ENCODE measurements at places on chromosomes 6 and 20.

DNA sequence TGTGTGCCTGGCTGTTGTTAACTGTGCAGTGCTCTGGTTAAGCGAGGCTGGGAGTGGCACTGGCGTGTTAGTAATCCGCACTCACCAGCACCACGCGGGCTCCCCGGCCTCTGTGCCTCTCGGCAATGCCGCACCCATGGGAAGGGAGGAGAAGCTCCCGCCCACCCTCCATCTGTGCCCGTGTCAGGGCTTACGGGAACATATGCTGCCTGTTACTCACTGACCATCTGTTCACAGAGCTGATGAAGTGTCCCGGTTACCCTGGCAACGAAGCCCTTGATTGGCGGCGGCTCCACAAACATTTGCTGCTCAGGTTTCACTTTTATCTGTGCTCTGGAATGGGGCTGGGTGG lies 114.7 kb downstream of the PSMB1 start:
- no peak for DNase-seq

GRCh38 chr6:42962502-42963178 lies 2.1 kb downstream of the GNMT start:
- DNase-seq: no peak

DNA sequence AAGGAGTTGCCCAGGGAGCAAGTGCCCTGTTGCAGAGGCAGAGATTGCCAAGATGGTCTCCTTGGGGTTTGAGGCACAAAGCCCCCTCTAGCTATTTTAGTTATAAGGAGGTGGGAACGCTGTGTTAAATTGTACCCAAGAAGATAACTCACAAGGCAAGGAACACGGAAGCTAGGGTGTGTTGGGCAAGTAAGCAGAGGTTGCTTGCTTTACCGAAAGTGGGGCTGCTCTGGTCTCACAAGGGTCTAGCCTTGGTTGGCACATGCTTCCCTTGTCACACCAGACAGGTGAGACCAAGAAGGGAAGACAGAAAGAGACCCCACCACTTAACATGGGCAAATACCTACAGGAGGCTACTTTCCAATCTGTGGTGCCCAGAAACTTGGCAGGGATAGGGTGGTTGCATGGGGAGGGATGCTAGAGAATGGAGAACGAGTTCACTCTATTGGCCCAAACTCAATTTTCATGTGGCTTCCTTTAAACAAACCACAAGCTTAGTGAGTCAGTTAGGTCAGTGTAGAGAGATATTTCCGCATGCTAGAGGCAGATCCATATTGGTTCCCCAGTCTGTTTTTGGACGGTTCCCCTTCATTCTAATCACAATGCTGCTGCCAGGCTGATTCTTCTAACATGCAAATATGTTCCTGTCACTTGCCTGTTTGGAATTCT lies 42.4 kb downstream of the PLAGL1 start:
- no peak for DNase-seq

- no peak for DNase-seq
Measured at GRCh38 chr6:28751514-28751913, 172.3 kb downstream of the TRIM27 start.

- no peak for DNase-seq
Measured at GRCh38 chr6:34798057-34798456, 6.2 kb downstream of the BLTP3A start.

DNA sequence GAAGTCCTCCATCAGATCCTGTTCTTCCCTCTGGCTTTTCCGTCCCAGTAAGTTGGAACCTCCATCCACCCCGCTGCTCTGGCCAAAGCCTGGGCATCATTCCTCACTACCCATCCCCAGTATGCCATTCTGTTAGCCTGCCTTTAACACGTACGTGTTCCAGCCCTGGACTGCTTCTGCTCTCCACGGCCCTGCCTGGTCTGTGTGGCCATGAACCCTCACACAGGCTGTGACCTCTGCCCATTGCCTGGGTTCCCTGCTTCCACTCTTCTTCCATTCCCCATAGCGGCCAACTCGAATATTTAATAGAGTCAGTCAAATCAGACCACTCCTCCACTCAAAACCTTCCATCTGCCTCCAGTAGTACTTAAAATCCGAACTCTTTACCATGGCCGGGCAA lies 29.4 kb downstream of the RALGAPA2 start:
- DNase-seq: no peak

DNA sequence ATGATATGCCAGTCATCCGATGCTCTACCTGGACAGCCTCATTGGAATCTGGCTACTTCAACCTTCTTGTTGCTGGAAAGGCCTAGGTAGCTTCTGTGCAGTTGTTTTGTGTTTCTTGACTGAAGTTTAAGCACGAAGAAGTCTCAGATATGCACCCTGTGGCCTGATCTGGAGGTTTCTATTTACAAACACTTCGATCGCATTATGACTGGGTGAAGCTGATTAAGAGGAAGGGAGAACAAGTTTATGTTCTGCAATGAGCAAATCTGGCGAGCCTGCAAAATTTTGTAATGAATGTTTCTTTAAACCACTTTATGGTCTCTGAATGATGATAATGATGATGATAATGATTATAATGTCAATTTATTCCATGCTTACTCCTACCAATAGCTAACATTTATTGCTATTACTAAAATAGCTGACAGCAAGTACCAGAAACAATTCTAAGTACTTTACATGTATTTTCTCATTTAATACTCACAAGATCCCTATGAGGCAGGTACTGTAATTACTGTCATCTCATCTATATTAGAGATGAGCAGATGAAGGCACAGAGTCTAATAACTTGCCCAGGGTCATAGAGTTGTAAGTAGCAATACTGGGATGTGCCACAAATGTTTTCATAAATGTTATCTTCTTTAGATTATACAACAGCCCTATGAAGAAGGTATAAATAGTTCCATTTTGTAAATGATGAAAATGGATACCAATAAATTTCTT lies 126.1 kb upstream of the UST start:
- DNase-seq: no peak

DNA sequence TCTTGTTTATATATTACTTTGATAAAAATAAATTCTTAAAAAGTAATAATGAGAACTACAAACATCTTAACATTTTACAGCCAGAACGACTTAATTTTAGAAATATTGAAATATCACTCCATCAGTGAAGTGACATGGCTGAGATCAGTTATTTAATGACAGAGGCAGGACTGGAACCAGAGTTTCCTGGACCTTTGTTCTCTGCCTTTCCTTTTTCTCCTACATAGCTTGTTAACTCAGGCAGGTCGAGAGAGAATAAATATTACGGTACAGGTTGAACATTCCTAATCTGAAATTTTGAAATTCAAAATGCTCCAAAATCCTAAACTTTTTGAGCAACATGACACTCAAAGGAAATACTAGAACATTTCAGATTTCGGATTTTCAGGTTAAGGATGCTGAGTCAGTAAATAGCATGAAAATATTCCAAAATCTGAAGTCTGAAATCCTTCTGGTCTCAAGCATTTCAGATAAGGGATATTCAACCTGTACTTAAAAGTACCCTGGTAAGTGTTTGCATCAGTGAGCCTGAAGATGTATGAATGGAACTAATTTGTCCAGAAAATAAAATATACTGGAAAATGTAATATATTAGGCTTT lies 6.5 kb downstream of the TMEM170B start:
- DNase-seq: no peak

DNA sequence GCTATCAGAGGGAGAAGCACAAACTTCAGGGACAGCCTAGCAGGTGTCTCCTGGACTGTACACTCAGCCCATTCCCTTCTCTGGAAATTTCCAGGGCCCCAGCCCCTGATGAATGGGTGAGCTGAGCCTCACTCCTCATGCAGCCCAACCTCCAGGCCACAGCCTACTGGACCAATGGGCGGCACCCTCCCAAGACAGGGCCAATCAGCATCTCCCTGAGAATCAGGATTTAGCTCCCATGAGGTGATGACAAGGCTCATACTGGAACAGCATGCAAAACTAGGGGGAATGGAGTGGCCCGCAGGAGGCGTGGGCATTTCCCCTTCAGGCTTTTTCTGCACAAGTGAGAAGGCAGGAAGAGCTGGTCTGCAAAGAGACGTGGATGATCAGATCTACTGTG lies 29.0 kb downstream of the NFATC2 start:
- no peak for DNase-seq

GRCh38 chr6:115934145-115934544 lies 126.5 kb downstream of the FRK start:
- no peak for DNase-seq

DNA sequence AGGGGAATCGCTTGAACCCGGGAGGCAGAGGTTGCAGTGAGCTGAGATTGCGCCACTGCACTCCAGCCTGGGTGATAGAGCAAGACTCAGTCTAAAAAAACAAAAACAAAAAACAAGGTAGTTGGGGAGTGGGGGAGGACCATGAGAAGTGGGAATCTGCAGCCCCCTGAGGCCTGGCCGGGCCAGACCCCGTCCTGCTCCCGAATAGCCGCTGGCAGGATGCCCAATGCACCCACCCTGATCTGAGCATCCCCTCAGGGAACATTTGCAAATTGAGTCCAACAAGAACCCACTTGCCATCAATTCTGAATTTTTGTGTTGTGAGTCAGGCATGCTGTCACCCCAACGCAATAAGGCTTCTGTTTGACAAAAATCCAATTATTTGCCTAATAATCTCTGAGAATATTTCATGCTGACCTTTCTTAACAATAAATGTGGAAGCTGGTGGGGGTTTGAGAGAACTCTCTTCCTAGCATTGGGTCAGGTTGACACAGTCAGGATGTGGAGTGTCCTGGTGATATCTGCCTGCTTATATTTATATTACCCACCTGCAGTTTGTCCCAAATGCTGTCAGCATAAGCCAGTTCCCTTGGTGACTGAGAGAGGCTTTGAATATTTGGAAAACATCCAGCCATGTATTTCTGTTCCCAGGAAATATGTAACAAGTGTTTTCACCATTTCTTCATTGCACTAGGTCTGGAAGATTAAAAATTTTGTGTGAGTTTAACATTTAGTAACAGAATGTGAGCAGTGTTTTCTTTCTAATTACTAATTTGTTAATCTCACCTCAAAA lies 28.4 kb upstream of the FRMD1 start:
- no peak for DNase-seq

DNA sequence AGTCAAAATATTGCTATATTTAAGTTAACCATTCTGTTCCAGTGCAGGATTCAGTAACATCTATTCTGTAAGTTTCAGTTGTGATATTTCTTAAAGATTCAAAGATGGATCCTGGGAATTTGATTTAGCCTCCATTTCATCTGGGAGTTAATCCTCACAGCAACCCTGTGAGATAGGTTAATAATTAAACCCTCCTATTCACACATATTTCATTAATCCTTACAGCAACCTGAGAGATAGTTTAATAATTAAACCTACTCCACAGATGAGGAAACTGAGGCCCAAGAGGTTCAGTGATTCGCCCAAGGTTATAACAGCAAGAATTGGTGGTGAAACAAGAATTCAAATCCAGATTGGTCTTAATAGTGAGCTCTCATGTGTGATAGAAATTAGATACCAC lies 10.9 kb upstream of the ZBTB2 start:
- DNase-seq: no peak

DNA sequence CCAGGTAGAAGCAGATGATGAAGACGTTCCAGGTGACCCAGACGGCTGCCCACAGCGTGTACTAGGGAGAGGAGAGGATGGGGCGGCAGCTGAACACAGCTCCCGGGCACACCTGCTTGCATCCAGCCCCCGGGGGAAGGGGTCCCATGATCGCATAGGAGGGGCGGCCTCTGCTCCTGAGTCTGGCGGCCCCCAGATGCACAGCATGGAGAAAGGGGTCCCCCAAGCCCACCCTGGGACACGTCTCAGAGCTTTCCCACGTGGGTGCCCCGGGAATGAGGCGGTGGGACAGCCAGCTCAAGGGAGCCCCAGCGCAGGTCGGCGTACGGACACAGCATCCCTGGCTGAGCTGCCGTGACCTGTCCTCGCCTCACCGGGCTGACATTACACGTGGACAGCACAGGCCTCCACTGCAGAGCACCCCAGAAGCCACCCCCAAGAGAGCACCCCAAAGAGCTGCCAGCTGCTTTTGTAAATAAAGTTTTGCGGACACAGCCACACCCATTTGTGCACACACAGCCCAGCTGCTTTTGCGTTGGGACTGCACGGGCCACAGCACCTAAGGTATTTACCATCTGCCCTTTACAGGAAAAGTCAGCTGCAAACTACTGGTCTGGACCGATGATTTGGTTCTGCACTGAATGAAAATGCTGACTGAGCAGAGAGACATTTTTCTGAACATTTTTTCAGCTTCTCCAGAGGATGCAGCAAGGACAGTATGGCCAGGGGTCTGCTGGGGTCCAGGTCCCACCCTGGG lies 5.2 kb downstream of the NKAIN4 start:
- no peak for DNase-seq

GRCh38 chr20:36574366-36575135 lies 1.2 kb downstream of the TGIF2 start:
- DNase-seq: peak; percentile 56

- DNase-seq: peak; percentile 39
Measured at GRCh38 chr6:107823047-107823557, 1.0 kb downstream of the SCML4 start.

GRCh38 chr6:24227556-24227955 lies 101.5 kb downstream of the NRSN1 start:
- DNase-seq: no peak

DNA sequence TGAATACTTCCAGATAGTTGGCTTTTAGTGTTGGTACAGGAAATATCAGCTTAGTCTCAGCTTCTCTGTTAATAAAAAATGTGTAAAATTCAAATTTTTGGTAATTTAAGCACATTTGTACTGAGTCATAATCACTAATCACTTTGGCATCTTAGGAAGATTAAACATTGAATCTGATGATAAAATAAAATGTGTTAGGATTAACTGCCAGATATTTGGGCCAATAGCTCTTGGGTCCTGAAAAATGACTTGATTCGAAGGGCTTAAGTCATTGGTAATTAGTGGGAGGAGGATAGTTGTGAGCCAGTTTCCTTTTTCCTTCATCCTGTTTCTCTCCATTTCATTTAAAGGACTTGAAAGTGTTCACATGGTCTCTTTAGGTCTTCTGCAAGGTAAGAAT lies 426.1 kb downstream of the RFPL4B start:
- DNase-seq: no peak

- no peak for DNase-seq
Measured at GRCh38 chr6:50846144-50846851, 27.6 kb downstream of the TFAP2B start.

DNA sequence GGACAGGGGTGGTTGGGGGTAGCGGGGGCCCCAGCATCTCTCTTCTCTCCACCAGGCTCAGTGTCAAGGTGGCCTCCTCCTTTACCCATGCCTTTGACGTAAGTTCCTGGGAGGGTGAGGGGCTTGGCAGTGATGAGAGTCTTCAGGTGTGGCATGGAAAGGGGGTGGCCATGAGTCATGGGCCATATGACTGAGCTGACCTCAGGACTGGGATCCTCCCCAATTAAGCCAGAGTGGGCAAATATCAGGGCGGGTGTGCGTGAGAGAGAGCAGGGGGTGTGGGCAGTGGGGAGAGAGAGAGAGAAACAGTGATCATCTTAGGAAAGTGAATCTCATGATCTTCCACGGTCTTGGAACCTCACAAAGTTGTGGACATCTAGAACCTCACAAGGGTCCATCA lies 8.2 kb upstream of the BPIFB4 start:
- DNase-seq: no peak

DNA sequence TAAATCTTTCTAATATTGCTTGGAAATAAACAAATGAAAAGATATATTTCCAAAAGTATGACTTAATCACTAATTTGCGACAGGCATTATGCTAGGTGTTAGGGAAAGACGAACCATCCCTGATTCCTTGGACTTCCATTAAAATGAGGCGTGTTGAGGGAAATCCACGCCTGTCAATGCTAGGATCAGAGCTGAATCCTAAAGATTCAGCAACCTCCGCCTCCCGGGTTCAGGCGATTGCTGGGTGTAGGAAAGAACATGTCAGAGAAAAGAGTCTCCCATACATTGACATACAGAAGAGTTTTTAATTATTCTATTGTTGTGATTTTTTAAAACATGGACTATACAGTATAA lies 16.8 kb upstream of the PRSS16 start:
- DNase-seq: no peak

- DNase-seq: no peak
Measured at GRCh38 chr6:124073820-124074587, 270.3 kb downstream of the NKAIN2 start.

Measured in activated T-cell treated with anti-CD3 and anti-CD28 coated beads for 4 hours (primary cell).